ENCODE measurements at places on chromosomes 11 and 22.

DNA sequence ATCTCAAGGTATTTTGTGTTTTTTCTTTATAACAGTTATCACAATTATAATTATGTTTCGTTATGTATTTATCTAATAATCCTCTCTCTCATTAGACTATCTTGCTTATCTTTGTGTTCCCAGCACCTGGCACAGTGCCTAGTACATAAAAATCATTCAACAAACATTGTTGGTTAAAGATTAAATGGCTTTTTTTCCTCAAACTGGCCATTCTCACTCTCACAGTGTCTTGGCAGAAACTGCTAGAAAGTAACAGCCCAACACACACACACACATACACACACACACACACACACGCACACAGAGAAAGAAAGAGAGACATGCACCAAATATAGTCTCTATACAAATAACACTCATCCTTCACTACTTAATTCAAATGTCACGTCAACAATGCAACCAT, 36.8 kb downstream of the OR10A6 start:
- DNase-seq, result no peak

DNA sequence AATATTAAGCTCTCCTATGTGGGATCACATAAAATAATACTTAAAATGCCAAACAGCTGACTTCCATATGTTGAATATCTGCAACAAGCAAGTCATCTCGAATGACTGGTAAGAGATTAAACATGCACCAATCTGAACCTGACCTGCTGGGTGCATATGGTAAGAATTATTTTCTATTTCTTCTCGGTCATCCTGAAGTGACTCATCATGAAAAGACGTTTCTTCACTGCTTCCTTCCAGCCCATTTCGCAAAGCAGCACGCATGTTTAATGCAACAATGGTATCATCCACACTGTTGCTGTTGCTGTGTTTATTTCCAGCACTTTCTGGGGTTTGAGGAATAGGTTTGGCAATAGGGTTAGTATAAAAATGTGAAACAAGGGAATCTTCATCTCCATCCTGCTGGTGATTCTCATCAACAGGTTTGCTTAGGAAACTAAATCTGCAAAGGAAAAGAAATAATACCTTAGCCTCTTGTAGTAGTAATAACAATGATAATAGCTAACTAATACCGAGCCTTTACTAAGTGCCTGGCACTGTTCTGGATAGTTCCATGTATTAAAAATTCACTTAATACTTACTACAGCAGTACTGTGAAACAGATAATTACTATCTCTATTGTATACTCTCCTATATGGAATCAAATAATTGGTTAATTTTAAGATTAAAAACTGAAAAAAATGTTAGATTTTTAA, 52.0 kb upstream of the CHRNA10 start:
- peak; percentile 96 for DNase-seq

- no peak for DNase-seq
These were observed 61.6 kb downstream of the PPP6R3 start for GRCh38 chr11:68521969-68522652.

DNA sequence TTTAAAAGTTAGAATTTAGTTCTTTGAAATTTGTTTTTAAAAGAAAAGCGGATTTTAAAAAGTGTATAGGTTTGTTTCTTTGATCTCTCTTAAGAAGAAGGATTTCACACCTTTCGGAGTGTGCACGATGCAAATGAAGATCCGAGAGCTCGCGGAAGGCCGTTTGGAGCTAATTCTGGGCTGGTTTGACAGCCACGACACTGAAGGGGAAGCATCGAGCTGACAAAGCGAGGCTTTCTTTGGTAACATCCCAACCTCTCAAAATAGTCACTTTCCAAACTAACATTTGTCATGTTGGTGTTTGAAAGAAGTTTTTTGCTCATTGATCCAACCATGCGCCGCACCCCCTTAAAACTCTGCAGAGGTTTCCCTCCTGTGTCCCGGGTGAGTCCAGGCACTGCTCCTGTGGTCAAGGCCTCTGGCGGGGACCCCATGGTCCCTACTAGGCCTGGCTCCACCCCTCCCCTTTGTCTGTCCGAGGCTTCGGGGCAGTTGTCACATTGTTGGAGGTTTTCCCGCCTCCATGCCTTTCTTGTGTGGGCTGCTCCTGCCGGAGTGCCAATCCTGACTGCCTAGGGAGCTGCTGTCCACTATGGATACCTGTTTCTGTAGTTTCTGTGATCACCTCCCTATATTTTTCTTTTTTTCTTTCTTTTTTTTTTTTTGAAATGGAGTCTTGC, 39.7 kb downstream of the MPPED1 start:
- no peak for DNase-seq

DNA sequence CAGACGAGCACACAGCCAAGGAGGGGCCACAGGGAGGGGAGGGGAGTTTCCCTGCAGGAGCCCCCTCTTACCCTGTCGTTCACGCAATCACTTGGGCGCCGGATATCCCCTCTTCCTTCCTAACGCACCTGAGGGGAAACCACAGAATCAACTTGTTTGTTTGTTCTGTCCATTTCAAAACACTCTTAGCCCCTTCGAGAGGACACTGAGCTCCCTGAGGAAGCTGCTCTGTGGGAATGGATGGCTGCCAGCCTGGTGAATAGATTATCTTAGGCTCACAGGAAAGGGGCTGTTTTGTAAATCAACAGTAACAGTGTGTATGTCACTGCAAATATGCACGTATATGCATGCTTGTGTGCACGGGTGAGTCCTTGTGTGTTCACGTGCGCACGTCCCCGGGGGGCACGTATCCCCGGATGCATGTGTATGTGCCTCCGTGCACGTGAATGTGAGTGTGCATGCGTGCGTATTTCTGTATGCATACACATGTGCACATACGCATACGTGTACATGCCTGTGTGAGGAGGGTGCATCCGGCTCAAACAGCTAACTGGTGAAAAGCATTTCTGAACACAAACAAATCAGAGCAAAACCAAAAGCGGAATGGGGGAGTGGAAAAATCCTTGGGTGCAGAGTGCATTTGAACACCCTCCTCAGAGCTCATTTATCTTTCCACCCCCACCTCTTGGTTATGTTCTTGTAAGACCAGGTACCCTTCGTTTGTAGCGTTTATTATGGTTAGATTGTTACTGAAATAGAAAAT, 7.2 kb downstream of the ARSA start:
- DNase-seq, result peak; percentile 11

DNA sequence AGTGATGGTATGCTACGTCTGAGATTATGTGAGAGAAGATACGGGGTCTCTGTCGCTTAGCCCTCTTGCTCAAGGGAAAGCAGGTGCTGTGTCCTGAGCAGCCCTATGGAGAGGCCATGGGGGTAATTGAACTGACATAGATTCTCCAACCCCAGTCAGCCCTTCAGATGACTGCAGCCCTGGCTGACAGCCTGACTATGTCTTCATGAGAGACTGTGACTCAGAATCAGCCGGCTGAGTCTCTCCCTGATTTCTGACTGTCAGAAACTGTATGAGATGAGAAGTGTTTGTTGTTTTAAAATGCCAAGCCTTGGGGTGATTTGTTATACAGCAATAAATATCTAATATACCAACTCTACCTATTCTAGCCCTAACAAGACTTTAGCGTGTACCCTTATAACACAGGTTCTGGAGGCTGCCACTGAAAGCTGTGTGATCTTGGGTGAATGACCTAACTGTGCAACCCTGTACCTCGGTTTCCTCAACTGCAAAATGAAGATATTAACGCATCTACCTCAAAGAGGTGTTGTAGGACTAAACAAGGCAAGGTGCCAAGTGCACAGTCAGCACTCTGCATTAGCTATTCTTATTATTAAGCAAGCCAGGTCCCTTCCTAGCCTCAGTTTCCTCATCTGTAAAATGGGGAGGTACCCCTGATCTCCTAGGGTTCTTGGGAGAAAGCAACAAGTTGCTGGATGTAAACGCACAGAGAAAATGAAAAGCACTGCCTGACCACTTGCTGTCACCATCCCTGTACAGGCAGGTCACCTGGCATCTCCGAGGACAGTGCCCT, 24.9 kb downstream of the SLC43A1 start:
- DNase-seq, result no peak

Measured in fibroblast of skin of scalp (primary cell).